Type B pancreatic cell (in vitro differentiated cells): ENCODE measurements at places on chromosomes 4 and X. TPM values are rescaled to one million over a fixed set of nuclear protein-coding genes. Genes with fewer than 3 reads are reported as not detected.

DNA sequence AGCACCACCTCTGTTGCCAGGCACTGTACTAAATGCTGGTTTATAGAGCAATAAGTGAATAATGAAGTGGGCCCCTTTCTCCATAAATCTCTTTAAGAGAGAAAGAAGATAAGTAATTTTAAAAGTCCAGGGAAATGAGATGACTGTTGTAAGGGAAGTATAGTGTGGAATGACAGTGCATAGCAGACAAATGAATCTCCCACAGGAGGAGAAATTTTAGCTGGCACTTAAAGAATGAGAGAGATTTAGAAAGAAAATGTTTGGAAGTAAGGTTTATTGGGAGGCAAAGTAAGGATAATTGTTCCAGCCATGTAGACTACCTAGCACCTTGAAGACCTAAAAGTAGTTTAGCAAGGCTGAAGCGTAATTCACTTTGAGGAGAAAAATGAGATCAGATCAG is 1081.1 kb upstream of the PABPC4L start:
- H3K4me1 ChIP-seq: peaks cover 2% of the 10 kb centered on the region
- no peak overlapping the region for H3K27ac ChIP-seq
- no peaks in the 10 kb centered on the region for H3K27me3 ChIP-seq
- no peak for DNase-seq
- no peak overlapping the region for H3K4me3 ChIP-seq

GRCh38 chr4:168248176-168248710 is 70.3 kb downstream of the DDX60 start:
- no peaks in the 10 kb centered on the region for H3K27me3 ChIP-seq
- H3K27ac ChIP-seq: no peak overlapping the region
- H3K4me3 ChIP-seq: no peak overlapping the region

GRCh38 chr4:76058302-76058701 is 16.2 kb upstream of the ART3 start:
- H3K27me3 ChIP-seq: peaks cover 17% of the 10 kb centered on the region
- peaks cover 21% of the 10 kb centered on the region for H3K4me1 ChIP-seq
- no peak overlapping the region for H3K4me3 ChIP-seq

DNA sequence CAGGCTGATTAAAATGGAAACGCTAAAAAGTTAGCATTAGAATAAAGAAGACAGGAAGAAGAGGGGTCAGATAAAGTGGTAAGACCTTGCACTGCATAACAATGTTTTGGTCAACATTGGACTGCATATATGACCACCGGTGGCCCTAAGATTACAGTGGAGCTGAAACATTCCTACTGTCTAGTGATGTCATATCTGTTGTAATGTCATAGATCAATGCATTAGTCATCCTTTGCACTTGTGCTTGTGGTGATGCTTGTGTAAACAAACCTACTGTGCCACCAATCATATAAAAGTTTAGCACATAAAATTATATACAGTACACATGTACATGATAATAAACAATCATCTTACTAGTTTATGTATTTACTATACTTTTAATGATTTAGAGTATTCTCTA is 73.0 kb downstream of the TMEM165 start:
- no peaks in the 10 kb centered on the region for H3K27me3 ChIP-seq
- no peak for DNase-seq
- H3K36me3 ChIP-seq: peaks cover 12% of the 10 kb centered on the region
- no peak overlapping the region for H3K27ac ChIP-seq
- no peak overlapping the region for H3K4me3 ChIP-seq

DNA sequence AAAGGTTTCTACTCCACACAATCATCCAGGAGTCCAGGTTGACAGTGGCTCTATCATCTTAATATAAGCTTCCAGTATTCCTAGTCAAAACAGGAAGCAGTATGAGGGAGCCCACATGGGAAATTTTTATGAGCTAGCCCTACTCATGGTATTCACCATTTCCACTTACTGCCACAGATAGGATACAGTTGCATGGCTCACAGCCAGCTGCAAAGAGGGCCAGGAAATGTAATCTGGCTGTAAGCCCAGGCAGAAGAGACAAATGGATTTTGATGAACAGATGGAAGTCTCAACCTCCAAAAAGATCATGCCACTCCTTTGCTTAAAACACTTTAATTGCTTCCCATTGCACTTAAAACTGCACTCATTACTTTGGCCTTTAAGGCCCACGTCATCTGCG is 150.6 kb downstream of the ADAMTS3 start:
- no peaks in the 10 kb centered on the region for H3K27me3 ChIP-seq
- no peaks in the 10 kb centered on the region for H3K36me3 ChIP-seq
- no peak for DNase-seq
- H3K4me3 ChIP-seq: no peak overlapping the region

DNA sequence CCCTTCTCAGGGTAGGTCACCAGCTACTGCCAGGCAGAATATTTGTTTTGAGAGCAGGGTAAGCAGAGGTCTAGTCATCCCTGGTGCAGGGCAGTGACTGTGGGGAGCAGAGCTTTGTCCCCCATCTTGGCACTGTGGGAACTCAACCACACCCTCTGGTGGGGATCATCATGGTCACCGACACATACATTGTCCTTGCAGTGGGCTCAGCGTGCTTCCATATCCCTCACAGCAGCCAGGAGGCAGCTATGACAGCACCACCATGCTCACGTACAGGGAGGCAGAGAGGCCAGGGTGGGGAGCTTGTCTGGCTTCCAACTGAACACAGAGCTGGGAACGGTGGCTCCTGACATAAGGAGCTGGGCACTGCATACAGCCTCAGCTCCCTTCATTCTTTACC is 102.3 kb downstream of the ENPP6 start:
- no peaks in the 10 kb centered on the region for H3K4me1 ChIP-seq
- H3K27ac ChIP-seq: no peak overlapping the region
- no peaks in the 10 kb centered on the region for H3K36me3 ChIP-seq

- H3K4me3 ChIP-seq: no peak overlapping the region
- peaks cover 1% of the 10 kb centered on the region for H3K4me1 ChIP-seq
- H3K27ac ChIP-seq: no peak overlapping the region
- H3K36me3 ChIP-seq: no peaks in the 10 kb centered on the region
Measured at GRCh38 chrX:136674270-136674985, 26.5 kb downstream of the CD40LG start.

Gene TMPRSS11F
- 0.31 and 0.69 TPM in 2 replicates for total RNA-seq

Gene FGG
- 9.8 and 127 TPM in 2 replicates for total RNA-seq

Gene FRG2
- total RNA-seq: not detected in 2 replicates

Gene SCRG1
- total RNA-seq: 0.17 TPM in 1 of 2 replicates, not detected in the other

Gene USP17L10
- total RNA-seq: not detected in 2 replicates
